ENCODE measurements at places on chromosomes 4 and X.

- DNase-seq: no peak
These were observed 13.0 kb downstream of the PPP1R3F start for GRCh38 chrX:49282647-49283011.

- no peak for DNase-seq
These were observed 126.4 kb downstream of the KDR start for GRCh38 chr4:54999003-54999402.

GRCh38 chr4:102696758-102697157 lies 64.0 kb downstream of the MANBA start:
- no peak for DNase-seq

- no peak for DNase-seq
These were observed 91.1 kb downstream of the P2RY10 start for GRCh38 chrX:79036157-79036880.

GRCh38 chr4:135552131-135552530 lies 1350.5 kb upstream of the PABPC4L start:
- no peak for DNase-seq

DNA sequence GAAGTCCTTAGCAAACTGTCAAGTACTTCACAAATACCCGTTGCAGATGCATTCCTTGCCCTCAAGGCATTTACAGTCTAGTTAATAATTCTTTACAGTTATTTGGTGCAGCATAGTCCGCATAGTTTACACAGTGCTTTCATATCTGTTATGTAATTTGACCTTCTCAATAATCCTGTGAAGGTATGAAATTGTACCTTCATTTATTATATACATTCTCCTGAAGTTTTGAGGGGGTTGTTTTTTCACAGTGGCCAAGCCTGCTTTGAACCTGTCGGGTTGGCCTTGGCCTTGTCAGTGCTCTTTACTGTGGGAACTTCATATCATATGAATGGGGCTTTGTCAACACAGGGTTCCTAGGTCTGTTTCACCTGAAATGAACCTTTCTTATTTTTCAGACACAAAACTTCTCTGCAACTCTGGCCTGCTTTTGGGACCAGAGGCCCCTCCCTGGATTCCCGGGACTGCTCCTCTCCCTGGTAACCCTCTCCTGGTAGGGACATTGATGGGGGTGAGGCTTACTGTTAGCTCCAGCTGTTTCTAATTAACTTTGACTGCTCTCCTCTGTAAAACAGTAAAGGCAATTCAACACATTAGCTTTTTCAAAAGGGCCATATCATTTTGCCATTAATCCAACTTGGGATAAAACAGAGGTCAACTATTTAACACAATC lies 9.1 kb downstream of the IGFBP7 start:
- no peak for DNase-seq

- DNase-seq: no peak
These were observed 314.4 kb downstream of the IL1RAPL1 start for GRCh38 chrX:28901637-28902036.

DNA sequence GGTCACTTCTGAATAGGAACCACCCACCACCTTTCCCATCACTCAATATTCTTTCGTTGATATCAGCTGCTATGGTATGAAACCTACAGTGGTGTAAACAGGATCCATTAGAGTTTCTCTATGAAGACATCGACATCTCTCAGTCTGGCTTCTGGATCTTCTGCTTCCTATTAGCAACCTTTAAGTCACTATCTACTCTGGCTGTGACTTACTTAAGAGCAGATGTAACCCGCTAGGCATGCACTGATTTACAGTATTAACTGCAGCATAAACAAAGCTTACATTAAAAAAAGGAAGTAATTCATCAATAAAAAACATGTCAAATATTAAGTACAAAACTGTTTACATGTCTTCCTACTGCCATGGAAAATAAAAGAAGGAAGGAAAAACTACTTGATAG lies 96.4 kb downstream of the ANAPC10 start:
- no peak for DNase-seq

DNA sequence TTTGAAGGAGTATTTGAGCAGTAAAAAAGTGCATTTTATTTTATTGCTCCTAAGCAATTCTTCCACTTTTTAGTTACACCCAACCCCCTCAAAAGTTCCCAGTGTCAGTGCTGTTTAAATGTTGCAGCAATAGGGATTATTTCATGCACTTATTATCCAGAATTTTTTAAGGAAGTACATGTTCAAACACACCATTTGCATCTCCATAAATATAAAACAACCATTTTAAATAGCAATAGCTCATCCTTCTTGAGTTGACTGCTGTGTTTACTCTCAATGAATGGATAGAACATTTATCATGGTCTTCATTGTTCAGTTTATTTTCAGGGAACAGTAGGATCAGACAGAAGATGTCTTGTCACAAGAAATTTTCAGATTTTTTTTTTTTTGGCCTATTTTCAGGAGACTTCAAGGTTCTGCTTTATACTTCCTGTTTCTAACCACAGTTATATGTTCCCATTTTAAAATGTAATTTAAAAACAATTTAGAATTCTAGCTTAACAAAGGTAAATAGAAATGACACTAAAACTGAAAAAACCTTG lies 171.9 kb downstream of the TMA16 start:
- DNase-seq: no peak

- no peak for DNase-seq
These were observed 16.8 kb upstream of the ARSH start for GRCh38 chrX:2989565-2989964.

- DNase-seq: no peak
These were observed 5.5 kb upstream of the MMAA start for GRCh38 chr4:145613566-145614232.

GRCh38 chr4:129335276-129335675 lies 239.3 kb downstream of the C4orf33 start:
- no peak for DNase-seq

DNA sequence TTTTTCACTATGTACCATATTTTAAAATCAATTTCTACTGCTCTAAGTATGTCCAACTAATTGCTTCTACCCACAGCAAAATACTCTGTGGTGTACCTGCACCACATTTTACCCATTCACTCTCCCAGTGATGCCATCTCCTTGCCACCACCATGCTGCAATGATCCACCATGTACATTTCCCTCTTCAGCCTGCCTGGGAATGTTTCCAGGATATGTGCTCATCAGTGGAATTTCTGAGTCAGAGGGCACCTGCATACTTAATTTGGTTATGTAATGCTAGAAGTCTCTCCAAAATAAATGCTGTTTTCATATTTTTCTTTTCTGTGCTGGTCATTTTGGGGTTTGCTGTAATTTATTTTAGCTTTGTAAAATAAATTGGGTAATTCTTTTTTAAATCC lies 33.2 kb upstream of the OCIAD2 start:
- no peak for DNase-seq

GRCh38 chr4:147057611-147058190 lies 112.0 kb upstream of the TTC29 start:
- no peak for DNase-seq

DNA sequence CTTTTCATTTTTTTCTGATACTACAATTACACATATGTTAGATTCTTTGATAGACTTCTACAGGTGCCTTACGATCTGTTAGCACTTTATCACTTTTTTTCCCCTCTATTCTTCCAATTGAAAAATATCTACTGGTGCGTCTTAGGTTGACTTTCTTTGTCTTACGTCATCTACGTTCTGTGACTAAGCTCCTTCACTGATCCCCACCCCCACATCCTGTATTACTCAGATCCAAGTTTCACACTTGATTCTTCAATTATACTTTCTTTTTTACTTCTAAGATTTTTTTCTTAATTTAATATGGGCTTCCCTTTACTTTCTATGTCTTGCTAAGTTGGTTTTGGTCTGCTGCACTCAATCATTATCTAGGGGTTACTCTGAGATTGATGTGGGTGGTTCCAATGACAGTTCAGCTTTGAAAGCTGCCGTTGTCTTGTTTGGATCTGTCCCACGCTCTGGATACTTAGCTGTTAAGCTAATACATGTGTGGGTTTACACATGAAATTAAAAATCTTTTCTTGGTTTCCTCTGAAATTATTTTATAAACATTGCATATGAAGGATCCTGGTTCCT lies 1321.1 kb downstream of the RAPGEF2 start:
- DNase-seq: no peak

GRCh38 chrX:38407126-38407525 lies 54.7 kb downstream of the OTC start:
- no peak for DNase-seq

GRCh38 chr4:54497947-54498346 lies 159.8 kb upstream of the KIT start:
- DNase-seq: no peak

DNA sequence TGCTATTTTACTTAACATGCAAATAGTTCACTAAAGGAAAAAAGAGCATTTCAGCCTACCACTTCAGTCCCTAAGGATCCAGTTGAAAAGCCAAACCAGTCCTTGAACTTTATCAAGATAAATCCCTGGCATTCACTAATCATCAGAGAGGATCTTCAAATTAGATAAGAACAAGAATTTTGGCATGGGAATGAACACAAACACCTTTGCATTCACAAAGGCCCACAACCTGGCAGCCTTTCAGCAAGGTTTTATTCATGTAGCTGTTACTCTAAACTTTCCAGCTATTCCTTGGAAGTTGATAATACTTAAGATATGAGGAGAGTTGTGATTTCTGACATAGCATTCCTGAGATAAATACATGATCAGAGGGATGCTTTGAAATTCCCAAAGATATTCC lies 193.4 kb downstream of the LRBA start:
- DNase-seq: no peak

- no peak for DNase-seq
These were observed 23.3 kb downstream of the HAND2 start for GRCh38 chr4:173506597-173507211.

GRCh38 chr4:150515135-150515534 lies 66.8 kb upstream of the MAB21L2 start:
- no peak for DNase-seq

GRCh38 chrX:68433155-68433980 lies at the start of gene OPHN1:
Gene OPHN1 (minus strand): TSS chrX:68433495. CDS start chrX:68433020, 475 bp downstream.
- DNase-seq: peak; percentile 72

GRCh38 chr4:6469144-6469543 lies 3.3 kb downstream of the PPP2R2C start:
- no peak for DNase-seq

DNA sequence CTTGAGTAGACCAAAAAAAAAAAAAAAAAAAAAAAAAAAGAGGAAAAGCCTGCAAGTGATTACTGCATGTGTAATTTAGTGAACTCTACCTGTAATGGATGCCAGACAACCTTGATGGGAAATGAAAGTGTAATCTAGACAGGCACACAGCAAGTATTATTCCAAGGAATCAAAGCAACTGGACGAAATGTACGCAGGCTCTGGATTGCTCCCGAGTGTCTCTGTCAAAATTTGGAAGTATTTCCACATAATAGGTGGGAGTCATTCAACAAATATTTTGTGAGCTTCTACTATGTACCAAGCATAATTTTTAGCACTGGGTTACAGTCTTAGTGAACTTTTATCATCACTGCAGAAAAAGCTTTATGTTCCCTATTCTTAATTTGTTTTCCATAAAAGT lies 64.2 kb downstream of the LIMCH1 start:
- DNase-seq: no peak

GRCh38 chrX:30414144-30414543 lies 105.0 kb upstream of the NR0B1 start:
- no peak for DNase-seq

DNA sequence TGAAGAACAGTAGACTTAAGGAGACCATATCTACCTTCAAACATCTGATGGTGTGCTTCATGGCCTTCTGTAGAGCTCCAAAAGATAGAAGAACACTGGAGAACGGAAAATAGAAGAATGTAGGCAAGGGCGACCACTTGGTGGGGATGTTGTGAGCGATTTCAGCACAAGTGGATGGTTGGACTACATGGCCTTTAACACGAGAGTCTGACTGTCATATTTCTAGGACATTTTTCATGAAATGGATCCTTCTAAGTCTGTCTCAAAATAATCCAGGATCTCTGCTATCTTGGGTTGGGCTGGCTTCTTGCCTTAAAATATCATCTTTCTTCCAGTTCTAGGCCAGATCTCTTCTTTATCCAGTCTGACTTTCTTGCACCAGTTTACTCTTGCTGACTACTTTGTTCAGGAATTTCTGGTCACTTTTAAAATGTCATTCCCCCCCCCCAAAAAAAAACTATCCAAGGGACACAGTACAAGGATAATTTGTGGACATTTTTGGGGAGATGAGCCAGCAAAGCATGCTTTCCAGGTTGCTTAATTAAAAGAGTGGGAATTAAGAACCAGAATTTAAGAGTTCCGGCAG lies 1.2 kb upstream of the MID1IP1 start:
- DNase-seq: peak; percentile 30

DNA sequence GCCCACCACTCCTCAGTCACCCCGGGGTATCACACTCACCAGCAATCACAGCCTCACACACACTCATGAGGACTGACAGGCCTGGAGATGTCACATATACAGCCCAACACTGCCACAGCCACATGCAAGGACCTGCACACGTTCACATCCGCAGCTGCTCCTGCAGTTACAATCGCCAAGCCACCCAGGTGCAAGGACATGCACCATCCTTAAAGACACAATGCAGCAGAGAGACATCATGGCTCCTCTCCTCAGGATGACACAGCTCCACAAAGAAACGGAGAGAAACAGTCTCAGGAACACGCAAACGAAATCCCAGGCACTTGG lies 1.1 kb downstream of the PCSK1N start:
- DNase-seq: no peak

DNA sequence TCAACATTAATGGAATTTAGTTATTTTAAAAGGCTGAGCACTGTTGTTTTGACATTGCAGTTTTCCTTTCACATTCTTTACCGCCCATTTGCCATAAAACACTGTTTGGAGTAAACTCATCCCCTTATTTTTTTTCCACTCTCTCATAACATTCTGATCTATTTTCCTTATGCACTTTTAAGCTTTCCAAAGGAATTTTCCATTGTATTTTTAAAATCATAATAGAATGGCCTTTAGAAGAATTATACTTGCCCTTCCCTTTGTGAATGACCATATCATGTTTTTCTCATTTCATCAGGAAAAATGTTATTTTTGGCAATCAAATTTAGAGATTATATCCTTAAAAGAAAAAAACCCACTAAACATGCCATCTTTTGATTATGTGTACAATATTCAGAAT lies 1074.2 kb downstream of the STIM2 start:
- no peak for DNase-seq

- DNase-seq: no peak
These were observed 3.7 kb upstream of the ZNF718 start for GRCh38 chr4:120616-121015.

- no peak for DNase-seq
These were observed 28.6 kb upstream of the USP46 start for GRCh38 chr4:52687696-52688095.

- DNase-seq: no peak
These were observed 19.8 kb upstream of the TMLHE start for GRCh38 chrX:155632431-155633100.

- no peak for DNase-seq
These were observed at the start of gene LRAT for GRCh38 chr4:154743683-154744340. Gene LRAT (plus strand): TSS chr4:154744000. CDS start chr4:154744327, 327 bp downstream.
